LNCaP clone FGC (cell line): ENCODE measurements at places on chromosomes 4 and X.

GRCh38 chr4:21792736-21793135 is 155.8 kb downstream of the KCNIP4 start:
- DNase-seq: no peak

DNA sequence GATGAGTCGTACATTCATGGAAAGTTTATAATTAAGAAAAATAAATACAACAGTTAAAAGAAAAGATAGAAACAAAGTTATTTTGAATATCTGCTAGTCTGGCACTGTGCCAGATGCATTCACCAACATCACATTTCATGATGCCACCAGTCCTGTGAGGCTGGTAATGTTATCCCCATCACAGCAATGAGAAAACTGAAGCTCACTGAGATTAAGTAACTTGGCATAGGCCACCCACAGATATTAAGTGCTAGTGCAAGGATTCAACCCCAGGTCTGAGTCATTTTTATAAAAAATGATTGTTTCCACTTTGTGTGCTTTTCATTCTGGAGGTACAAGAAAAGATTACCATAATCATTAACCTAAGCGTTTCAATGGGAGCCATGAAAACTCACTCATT is 65.0 kb upstream of the IL15 start:
- DNase-seq: no peak

DNA sequence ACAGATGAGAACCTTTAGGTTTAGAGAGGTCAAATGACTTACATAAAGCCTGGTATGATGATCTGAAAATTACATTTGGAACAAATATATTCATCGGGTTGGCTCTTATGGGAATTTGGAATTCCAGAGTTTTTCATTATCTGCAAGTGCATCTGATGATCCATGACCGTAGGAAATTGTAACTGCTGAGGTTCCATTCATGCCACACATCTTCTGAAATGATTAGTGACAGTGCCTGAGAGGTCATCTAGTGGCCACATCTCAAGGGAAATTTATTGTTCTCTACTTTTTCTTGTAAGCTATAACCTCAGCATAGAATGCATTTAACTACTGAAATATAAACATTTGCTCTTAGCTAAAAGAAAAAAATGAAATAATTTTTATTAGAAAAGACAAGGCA is 105.8 kb upstream of the NWD2 start:
- DNase-seq: no peak

DNA sequence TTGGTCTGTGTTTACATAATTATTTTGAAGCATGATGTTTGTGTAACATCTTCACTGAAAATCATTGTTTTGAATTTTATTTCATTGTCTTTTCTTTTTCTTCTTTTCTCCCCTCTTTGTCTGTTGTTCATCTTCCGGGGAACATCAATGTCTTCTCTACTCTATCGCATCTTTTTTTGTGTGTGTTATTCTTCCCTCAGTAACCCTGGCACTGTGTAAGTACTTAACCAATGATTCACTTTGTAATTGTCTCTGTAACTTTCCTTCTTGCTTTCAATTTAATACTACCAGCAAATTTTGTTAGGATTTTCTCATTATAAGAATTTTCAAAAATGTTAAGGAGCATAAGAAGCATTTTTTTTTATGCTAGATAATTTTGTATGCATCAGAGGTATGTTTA is 130.8 kb downstream of the PDLIM5 start:
- DNase-seq: no peak

DNA sequence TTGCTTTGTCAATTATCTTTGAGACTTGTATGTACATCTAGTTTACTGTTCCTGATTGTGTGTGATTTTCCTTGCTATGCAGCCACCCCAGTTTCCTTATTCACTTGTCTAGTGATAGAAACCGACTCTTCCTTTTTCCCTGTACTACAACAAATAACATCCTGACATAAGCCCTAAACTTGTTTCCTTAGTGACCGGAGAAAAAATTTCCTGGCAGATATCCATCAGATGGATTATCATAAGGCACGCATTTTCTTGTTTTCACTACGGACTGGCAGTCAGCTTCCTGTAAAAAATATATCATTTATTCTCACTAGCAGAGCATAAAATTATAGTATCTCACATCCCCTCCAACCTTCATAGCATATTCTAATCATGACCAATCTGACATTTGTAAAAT is 410.7 kb downstream of the CENPC start:
- DNase-seq: no peak

DNA sequence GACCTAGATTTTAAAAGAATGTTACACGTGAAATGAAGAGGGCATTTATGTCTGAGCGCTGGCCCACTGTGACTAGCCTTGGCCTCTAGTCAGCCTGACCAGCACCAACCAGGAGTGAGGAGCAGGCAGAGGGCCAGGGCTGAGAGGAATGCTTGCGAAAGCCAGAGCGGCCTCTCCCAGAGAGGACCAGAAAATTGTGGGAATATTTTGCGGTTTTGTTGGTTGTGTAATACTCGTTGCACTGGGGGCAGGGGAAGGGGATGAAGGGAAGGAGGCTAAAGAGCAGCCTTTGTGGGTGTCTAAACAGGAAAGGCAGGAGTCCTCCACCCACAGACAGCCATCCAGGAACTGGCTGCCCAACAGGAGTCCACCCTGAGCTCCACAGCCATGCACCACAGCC is 3.8 kb downstream of the GABRE start:
- DNase-seq: no peak

DNA sequence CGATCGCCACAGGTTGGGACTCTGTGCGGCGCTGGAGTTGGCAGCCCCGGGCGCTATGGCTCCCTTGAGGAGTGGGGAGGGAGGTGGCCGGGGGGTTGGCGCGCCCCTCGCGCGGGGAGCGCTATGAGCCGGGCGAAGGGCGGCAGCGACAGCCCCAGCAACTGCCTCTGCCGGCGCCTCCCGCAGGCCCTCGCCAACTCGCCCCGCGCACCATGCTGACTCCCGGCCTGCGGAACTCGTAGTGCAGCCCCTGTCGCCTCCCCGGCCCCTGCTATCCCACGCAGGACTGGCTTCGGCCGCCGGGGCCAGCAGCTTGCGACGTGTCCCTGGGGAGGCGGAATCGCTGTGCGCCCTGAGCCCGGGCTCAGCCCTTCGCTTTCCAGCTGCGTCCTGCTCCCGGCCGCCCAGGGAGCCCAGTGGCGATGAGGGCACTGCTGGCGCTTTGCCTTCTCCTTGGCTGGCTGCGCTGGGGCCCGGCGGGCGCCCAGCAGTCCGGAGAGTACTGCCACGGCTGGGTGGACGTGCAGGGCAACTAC is 415 bp downstream of the SHISA3 start:
- no peak for DNase-seq

- no peak for DNase-seq
These were observed 13.9 kb upstream of the PCDH19 start for GRCh38 chrX:100424012-100424411.

DNA sequence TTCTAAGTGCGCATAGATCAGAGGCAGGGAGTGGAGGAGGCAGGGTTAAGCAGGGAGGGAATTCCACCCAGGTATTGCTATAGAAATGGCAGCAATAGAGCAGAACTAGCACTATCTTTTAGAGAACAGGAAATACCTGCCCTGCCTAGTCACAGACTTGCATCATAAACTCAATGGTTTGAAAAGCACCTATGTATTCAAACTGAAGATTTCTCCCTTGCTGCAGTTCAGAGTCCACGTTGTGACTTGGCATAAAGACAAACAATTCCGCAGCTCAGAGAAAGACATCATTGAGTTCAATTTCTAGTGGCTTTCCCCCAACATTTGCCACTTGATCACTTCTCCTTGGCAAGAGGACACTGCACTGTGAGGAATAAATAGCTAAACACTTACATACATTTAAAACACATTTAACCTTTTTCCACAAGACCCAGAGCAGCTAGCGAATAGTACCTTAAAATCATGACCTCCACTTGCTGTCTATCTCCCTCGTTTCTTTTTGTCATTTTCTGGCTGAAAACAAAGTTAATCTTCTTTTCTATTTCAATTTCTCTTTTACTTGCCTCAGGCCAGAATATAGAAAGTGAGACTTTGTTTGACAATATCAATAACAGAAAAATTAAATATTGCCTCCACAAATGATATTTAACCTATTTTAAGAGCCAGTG is 42.4 kb downstream of the SLC7A11 start:
- peak; percentile 64 for DNase-seq

DNA sequence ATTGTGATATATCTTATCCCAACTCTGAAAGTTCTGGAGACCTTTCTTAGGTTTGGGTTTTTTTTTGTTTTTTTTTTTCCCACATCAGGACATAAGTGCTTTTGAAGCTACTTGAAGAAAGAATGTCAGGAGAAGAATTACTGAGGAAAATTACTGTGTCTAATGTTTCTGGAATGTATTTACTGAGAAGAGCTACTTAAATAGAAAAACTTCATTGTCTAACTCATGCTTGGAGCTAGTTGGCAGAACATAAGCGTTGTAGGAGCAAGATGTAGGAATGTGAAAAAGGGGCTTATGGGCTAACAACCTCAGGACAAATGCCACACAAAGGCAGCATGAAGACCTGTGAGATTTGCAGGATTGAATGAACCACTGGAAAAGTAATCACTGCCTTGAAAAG is 166.6 kb upstream of the GLRA2 start:
- no peak for DNase-seq

- no peak for DNase-seq
These were observed 44.3 kb upstream of the CLCN4 start for GRCh38 chrX:10112510-10112909.

- no peak for DNase-seq
These were observed 136.0 kb downstream of the GUCY2F start for GRCh38 chrX:109345856-109346255.

GRCh38 chr4:173094739-173095421 is 73.7 kb upstream of the GALNT7 start:
- no peak for DNase-seq

DNA sequence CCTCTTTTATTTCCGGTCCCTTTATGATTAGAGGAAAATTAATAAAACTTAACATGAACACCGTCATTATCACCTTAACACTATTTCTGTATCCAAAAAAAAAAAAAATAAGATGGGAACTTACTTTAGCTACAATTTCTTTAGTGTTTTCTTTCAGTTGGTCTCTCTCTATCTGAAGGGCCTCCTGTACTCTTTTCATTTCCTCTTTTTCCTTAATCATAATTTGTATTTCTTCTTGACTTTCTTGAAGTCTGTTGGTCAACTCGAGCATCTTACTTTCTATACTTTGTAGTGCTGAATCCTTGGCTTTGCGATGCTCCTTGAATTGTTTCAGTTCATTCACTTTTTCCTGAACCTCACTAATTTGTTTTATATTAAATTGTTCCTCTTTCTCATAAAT is 45.3 kb upstream of the BDH2 start:
- no peak for DNase-seq

GRCh38 chrX:120262859-120263708 is 12.5 kb downstream of the ZBTB33 start:
- no peak for DNase-seq

DNA sequence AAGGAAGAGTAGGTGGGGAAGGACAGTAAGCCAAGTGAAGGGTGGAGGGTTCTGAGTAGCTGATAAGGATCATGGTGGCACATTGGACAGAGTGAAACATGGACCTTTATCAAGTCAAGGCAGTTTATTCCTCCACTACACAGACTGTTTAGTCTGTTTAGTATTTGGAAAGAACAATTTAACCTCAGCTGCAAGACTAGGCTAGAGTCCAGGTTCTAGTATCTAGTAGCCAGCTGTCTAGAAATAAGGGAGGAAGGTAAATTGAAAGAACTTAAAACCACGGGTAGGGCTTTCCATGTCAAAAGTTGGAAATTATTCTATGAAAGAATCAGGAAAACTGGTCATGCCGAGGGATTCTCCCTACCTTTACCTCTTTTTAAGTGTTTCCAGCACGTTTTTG is 140.1 kb upstream of the MED14 start:
- DNase-seq: no peak

GRCh38 chrX:2373615-2374014 is 127.2 kb downstream of the DHRSX start:
- no peak for DNase-seq

GRCh38 chr4:11635342-11635741 is 206.6 kb upstream of the HS3ST1 start:
- no peak for DNase-seq

- no peak for DNase-seq
These were observed 2.1 kb downstream of the GEMIN8 start for GRCh38 chrX:14027511-14028019.

DNA sequence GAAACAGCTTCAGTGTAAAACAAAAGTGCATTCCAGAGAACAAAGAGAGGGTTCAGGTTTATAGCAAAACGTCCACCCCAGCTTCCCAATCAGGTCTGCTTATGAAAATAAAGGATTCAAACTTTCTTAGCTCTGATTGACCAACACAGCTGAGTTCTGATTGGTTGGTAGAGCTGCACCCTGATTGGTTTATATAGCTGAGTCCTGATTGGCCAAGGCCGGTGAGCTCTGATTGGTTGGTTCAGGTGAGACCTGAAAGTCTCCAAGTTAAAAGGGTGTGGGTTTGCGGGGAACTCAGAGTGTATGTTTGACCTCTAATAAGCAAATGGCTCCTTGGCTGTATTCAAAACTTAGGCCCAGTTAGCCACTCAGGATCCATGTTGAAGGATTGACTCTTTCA is 20.9 kb downstream of the CLRN2 start:
- DNase-seq: no peak

- no peak for DNase-seq
These were observed 31.1 kb downstream of the UCHL1 start for GRCh38 chr4:41287852-41288251.

DNA sequence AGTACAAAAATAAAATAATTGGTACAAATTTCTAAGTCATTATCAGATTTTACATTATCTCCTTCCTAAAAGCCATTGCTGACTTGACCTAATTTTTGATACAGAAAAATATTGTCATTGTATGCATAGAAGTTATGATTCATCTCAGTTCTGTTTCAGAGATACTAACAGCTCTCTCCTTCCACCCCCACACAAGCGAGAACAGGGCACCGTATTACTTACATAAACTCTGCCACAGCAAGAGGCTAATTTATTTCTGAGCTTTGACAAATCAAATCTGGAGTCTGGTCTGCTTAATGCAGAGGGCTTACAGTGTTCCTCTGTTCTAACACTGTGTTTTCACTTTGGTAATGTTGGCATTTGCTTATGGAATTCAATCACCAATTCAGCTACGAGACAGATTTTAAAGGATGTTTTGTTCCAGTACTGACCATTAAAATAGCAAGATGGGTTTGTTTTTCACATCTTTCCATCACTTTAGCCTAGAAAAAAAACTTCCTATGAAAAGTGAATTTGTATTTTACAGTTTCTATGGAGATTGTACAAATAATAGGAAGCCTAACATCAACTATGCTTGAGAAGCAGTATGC is 181.8 kb downstream of the USP46 start:
- no peak for DNase-seq

GRCh38 chr4:86250006-86250405 is 109.8 kb downstream of the MAPK10 start:
- DNase-seq: no peak
